Uterine smooth muscle cell (primary cell): ENCODE measurements at places on chromosomes 4 and X. TPM values are rescaled to one million over a fixed set of nuclear protein-coding genes. Genes with fewer than 3 reads are reported as not detected.

The CXorf65 gene
- not detected in 2 replicates for total RNA-seq

The KLF8 gene
- total RNA-seq: 2.5 and 3.1 TPM in 2 replicates

The FDCSP gene
- not detected in 2 replicates for total RNA-seq

The ETDA gene
- not detected in 2 replicates for total RNA-seq

The TEX13B gene
- 0.12 TPM in 1 of 2 replicates, not detected in the other for total RNA-seq

The TLR10 gene
- not detected in 2 replicates for total RNA-seq

The IL13RA2 gene
- total RNA-seq: 100 and 137 TPM in 2 replicates

The AREG gene
- 0.11 and 0.37 TPM in 2 replicates for total RNA-seq

The HS3ST1 gene
- under 0.01 TPM in 1 of 2 replicates, not detected in the other for total RNA-seq

The HPGD gene
- total RNA-seq: 1.5 and 9.8 TPM in 2 replicates

The VCX gene
- not detected in 2 replicates for total RNA-seq

The PPARGC1A gene
- 0.11 and 0.37 TPM in 2 replicates for total RNA-seq

The PLAC8 gene
- total RNA-seq: 0.25 TPM in 1 of 2 replicates, not detected in the other

The CD40LG gene
- under 0.01 TPM in 1 of 2 replicates, not detected in the other for total RNA-seq

The PHKA2 gene
- 11.0 and 12.0 TPM in 2 replicates for total RNA-seq

The PAK3 gene
- 1.3 and 2.9 TPM in 2 replicates for total RNA-seq

The FGF5 gene
- total RNA-seq: 4.4 and 12.6 TPM in 2 replicates

The IQCM gene
- total RNA-seq: 0.11 TPM in 1 of 2 replicates, not detected in the other

The TMEM154 gene
- 10.0 and 15.4 TPM in 2 replicates for total RNA-seq

The MAGEB10 gene
- not detected in 2 replicates for total RNA-seq

The PLP2 gene
- total RNA-seq: 16.0 and 17.7 TPM in 2 replicates

The MAGED4 gene
- total RNA-seq: 30.1 and 38.1 TPM in 2 replicates

The IL1RAPL1 gene
- total RNA-seq: 5.2 and 11.5 TPM in 2 replicates

The CLDN22 gene
- total RNA-seq: not detected in 2 replicates

The DMRTC1 gene
- total RNA-seq: not detected in 2 replicates

The NWD2 gene
- total RNA-seq: not detected in 2 replicates
